ENCODE measurements at places on chromosomes 12 and 14. TPM values are rescaled to one million over a fixed set of nuclear protein-coding genes. Genes with fewer than 3 reads are reported as not detected.

Gene ATP23
- total RNA-seq: 8.5 TPM

Gene BCL7A
- total RNA-seq: 14.8 TPM

Gene TMEM260
- 33.0 TPM for total RNA-seq

Gene KIF26A
- 6.1 TPM for total RNA-seq

Gene PAX9
- total RNA-seq: 2.1 TPM

Gene TAS2R8
- total RNA-seq: not detected

Gene MYBPC1
- 1.6 TPM for total RNA-seq

Gene OR6C68
- total RNA-seq: not detected

Gene RNF212B
- total RNA-seq: not detected

Gene SCYL2
- total RNA-seq: 48.2 TPM

DNA sequence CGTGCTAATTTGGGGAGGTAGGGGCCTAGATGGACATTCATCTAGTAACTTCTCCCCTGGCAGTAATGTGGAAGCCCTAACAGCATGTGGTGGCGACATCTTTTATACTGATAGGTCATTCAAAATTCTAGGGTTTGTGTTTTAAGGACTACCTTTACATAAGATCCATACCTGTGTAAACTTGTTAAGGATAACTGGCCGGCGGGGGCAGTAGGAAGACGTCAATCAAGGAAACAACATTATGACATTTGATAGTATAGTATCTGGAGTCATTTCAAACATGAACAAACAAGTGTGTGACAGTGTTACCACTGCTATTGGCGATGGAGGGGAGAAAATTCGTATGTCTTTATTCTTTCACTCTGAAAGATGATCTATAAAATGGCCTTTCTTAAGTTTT is 120.0 kb downstream of the TTLL5 start:
- no peak for DNase-seq

- DNase-seq: no peak
Observed at GRCh38 chr12:106025129-106025528, 113.6 kb downstream of the NUAK1 start.

GRCh38 chr12:52305921-52306705 is 14.8 kb upstream of the KRT81 start:
- no peak for DNase-seq

GRCh38 chr12:79057540-79057939 is 193.0 kb downstream of the SYT1 start:
- no peak for DNase-seq

DNA sequence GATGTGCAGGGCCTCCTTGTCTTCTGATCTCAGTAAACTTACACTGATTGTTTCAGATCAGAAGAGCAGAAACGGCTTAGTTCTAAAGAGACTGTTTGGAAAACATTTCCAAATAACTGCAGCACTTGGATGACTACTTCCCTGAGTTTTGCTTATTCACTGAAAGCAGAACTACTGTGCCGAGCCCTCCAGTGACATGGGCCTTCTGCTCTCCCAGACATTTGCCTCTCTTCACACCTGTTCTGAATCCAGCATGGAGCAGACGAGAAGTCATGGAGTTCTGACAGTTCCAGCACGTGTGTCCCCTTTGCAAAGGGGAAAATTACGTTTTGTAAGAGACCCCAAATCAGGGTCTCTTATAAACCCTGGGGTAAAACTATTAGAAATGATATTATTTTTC is 31.4 kb downstream of the ETNK1 start:
- no peak for DNase-seq

DNA sequence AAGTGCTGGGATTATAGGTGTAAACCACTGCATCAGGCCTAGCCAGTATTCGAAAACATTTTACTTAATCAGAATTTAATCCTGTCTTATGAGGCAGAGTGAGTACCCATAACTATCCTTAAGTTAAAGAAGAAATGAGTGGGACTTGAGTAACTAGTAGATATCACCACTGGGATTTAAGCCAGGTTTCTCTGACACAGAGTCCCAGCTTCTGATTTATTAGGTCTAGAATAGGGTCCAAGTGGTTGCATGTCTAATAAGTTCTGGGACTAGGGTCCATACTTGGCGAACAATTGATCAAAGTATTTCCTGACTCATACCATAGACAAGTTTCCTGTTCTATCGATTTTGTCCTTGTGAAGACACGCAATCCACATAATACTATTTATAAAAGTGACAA is 18.9 kb downstream of the PTPRB start:
- no peak for DNase-seq

- no peak for DNase-seq
Observed at GRCh38 chr14:72546344-72547016, 347.4 kb downstream of the DPF3 start.

DNA sequence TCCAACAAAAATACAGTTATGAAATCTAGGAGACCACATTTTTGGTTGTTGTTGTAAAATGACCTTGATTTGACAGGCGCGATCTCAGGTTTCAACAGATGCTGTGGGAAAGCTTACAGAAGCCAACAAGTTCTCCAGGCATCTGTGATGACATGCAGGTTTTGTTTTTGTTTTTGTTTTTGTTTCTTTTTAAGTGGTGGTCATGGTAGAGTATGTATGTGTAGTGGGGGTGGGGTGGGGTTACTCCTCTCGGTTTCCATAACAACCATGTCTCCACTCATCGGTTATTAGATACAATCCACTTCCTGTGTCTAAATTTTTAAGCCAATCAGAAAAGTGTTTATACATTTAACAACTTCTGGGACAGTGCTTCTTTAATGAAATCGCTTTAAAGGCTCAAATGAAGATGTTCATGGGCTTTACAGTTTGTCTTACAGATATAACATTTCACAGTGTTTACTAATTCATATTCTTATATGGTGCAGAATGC is 199.9 kb upstream of the FOXN3 start:
- no peak for DNase-seq

GRCh38 chr14:92729634-92730358 is 18.6 kb downstream of the LGMN start:
- no peak for DNase-seq

GRCh38 chr12:72995616-72996015 is 723.4 kb downstream of the TRHDE start:
- no peak for DNase-seq

- DNase-seq: no peak
Observed at GRCh38 chr14:95123891-95124579, 33.3 kb downstream of the DICER1 start.

DNA sequence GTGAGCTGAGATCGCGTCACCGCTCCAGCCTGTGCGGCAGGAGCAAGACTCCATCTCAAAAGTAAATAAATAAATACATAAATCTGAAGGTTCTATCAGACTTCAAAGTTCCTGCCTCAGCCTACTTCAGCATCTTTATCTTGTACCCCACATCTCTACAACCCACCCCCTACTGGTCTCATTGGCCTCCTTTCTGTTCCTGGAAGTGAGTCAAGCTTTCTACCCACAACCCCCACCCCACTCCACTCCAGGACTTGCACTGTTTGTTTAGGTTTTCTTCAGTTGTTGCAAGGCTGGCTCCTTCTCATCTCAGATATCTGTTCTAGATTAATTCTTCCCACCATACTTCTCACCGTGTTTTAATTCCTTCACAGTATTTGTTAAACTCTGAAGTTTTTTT is 714 bp upstream of the PSMC6 start:
- DNase-seq: no peak

DNA sequence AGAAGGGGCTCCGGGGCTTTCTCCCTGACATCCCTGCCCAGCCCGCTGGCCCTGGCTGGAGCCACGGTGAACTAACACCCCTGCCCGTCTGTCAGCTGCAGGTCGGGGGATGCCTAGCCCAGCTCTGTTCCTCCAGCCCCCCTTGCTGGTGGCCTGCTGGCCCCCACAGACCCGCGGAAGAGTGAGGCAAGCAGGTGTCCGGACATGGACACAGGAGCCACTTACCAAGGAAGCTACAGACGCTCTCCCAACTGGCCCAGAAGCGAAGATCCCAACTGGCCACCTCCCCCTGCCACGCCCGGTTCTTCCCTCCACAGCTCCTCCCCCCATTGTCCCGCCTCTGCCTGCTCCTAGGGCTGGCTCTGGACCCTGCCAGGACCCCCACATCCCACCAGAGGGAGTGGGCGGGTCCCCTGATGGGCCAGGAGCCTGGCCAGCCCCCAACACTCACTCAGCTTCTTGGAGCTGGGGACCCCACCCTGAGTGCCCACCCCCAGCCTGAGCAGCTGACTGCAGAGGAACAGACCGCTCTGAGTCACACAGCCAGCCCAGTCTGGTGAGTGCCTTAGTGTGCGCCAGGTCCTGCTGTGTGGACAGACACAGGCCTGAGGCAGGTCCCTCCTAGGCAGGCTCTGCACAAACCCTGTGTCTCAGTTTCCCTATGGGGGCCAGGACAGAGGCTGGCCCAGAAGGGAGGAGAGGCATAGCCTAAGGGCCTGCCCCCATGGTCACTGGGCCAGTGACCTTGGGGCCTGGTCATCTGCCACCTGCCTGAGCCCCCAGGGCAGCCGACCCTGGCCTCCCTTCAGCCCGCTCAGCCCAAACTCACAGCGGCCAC is 7.7 kb downstream of the AHNAK2 start:
- DNase-seq: peak; percentile 70

- DNase-seq: no peak
Observed at GRCh38 chr14:89910691-89911009, 43.9 kb downstream of the EFCAB11 start.

DNA sequence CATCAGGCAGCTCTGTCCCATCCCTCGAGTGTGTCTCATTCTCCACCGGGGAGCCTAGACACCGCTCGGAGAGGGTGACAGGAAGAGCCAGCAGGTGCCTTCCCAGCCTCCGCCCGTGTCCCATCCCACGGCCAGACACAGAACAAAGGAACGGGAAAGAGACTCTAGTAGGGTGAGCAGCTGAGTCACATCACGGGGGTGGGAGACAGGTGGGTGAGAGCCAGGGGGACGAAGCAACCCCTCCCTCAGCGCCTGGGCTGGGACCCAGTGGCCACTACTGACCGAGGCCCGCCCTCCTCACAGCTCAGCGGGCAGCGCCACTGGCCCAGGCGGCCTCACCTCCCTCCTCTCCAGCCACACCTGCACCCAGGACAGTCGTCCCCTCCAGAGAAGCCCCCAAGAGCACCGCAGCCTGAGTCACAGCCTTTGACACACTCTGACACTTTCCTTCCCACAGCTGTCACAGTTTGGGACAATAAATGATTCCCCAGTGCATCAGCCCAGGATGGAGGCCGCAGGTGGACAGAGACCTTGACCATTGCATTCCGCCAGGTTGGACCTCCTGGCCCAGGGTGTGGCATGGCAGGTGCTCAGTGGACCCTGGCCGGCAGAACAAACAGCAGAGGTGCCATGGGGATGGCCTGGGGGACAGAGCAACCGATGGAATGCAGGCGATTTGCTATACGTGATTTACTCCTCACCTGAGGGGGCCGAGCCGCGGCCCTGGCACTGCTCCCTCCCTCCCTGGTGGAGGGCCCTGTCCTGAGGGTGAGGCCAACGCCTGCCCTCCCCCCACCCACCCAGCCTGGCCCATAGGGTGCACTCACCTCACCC is 45.4 kb upstream of the GALNT9 start:
- no peak for DNase-seq

DNA sequence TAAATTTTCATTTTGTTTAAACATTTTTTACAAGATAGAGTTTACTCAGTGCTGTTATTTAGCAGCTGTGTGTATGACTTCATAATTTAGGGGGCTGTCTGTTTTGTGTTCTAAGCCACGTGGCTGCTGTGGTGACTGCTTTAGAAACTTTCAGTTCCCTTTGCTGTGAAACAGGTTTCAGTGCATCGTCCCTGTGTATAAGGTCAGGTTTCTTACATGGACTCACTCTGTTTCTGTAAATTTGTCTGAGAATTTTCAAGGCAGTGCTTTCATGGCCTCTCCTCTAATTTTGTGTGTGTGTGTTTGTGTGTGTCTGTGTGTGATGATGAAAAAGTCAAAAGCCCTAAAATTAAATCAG is 32.4 kb downstream of the BICD1 start:
- DNase-seq: no peak

- no peak for DNase-seq
Observed at GRCh38 chr14:33880330-33880729, 70.5 kb downstream of the EGLN3 start.

- no peak for DNase-seq
Observed at GRCh38 chr14:93493054-93493453, 62.3 kb downstream of the UNC79 start.

- no peak for DNase-seq
Observed at GRCh38 chr12:29943683-29944082, 159.9 kb upstream of the TMTC1 start.

DNA sequence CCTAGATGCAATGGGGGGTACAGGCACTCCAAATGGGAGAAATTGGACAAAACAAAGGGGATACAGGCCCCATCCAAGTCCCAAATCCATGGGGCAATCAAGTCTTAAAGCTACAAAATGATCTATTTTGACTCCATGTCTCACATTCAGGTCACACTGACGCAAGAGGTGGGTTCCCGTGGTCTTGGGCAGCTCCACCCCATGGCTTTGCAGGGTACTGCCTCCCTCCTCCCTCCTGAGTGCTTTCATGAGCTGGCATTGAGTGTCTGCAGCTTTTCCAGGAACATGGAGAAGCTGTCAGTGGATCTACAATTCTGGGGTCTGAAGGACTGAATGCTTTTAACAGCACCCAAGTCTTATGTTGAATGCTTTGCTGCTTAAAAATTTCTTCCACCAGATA is 274.5 kb upstream of the LRIG3 start:
- no peak for DNase-seq

DNA sequence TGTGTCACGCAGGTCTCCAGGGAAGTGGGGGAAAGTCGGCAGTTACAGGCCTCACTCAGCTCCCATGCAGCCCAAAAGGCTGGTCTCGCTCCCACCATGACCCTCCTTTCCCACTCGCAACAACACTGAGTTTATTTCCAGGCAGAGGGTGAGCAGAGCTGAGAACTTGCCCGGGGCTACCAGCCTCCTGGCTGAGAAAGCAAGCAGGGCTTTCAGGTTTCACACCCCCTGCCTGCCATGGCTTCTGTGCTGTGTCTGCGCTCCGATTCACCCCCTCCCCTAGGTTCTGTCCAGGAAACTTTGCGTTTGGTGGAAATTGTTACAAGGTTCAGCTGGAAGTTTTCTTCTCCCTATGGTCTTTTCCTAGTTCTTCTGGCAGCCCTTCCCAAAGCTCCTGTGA is 17.1 kb downstream of the OR10G2 start:
- DNase-seq: no peak

GRCh38 chr12:53811606-53812005 is 59.8 kb upstream of the CISTR start:
- DNase-seq: no peak

- DNase-seq: no peak
Observed at GRCh38 chr14:68421116-68421515, 371.8 kb downstream of the ZFP36L1 start.

- DNase-seq: no peak
Observed at GRCh38 chr12:123058481-123058880, 78.0 kb downstream of the ARL6IP4 start.

All from ureter (tissue), 1 donor.